HFFc6 (cell line): ENCODE measurements at places on chromosomes 11 and 22.
A peak's percentile ranks its signal among the peaks of the same experiment; 100 is the strongest.

- peak; percentile 44 for DNase-seq
Observed at GRCh38 chr11:60193687-60194433, 11.0 kb upstream of the MS4A6A start.

GRCh38 chr11:128502726-128503125, 84.6 kb downstream of the ETS1 start:
- DNase-seq: peak; percentile 94

- DNase-seq: no peak
Observed at GRCh38 chr11:45165386-45165785, 18.9 kb downstream of the PRDM11 start.

DNA sequence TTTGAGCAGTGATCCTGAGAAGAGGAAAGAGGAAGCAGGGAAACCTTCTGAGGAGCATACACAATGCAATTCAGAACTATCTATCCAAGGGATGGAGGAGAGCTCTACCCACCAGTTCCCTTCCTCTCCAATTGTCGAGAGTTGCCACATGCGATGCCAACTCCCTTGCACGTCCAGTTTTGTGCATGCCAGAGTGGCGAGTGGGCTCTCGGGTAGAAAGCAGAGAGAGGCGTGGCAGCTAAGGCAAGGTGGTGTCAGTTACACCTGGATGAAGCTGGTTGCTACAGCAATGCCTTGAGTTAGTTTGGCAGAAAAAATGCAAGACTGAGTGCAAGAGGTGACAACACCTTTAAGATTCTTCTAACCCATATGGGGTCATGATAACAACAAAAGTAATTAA, 420.4 kb upstream of the CCDC90B start:
- no peak for DNase-seq

- no peak for DNase-seq
Observed at GRCh38 chr11:68202165-68202564, 10.9 kb downstream of the KMT5B start.

DNA sequence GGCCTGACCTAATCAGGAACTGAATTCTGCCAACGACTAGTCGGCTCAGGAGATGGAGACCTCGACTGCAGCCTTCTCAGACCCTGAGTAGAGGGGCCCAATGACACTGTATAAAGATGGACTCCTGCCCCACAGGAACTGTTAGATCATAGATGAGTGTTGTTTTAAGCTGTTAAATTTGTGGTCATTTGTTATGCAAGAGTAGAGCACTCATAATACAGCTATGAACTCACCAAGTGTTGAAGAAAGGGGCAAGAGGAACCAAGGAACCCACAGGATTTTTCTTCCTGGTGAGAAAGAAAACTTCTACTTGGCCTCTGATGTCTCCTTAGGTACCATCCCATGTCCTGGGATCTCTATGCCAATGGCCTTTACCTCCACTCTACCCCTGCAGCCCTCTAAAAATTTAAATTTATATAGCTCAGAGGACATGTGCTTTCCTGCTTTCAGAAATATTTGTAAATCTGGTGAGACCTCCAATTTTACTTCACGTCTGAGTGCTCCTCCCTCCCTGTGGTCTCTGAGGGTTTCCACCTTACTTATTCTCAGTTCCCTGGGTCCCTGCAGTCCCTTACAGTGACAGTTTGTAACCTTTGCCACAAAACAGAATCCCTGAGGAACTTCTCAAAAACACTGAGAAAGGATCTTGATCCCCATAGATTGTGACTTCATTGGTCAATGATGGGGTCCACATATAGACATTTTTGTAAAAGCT, 256.3 kb upstream of the ARHGAP20 start:
- DNase-seq: no peak

- no peak for DNase-seq
Observed at GRCh38 chr11:1298695-1299492, 10.5 kb downstream of the TOLLIP start.

GRCh38 chr11:23679041-23679440, 817.8 kb upstream of the LUZP2 start:
- DNase-seq: no peak

- no peak for DNase-seq
Observed at GRCh38 chr11:75475767-75476650, 43.0 kb upstream of the KLHL35 start.

DNA sequence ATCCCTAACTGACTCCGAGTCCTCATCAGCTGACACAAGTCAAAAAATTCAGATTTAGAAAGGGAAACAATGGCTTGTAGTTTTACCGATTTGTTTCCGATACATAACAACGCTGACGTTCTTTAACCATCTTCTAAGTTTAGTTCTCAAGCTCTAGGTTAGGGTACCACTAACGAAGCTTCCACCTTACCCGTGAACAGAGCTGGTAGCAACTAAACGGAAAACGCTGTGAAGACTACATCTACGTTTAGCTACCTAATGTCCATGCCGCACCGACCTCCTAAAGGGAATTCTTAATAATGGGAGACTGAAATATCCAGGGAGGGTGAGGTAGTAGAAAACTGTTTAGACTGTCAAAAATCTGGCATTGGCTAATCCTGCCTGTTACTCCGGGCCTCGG, 1.0 kb downstream of the NUP98 start:
- no peak for DNase-seq

- DNase-seq: no peak
Observed at GRCh38 chr11:2709429-2709828, 9.6 kb upstream of the KCNQ1OT1 start.

DNA sequence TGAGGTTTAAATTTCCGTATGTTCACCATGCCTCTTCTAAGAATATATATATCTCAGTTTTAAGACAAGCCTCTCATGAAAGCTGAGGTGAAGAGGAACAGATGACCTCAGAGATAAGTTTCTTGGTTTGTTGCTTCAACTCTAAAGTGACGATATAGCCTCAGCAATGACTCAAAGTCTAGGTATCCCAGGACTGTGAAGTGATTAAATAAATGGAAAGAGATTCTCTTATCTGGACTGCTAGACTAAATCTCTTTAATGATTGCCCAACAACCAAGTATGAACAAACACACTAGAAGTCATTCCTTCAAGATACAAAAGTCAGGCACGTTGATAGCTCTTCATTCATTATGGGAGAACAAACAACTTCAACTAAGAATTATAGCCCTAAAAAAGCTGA, 15.3 kb downstream of the CADM1 start:
- DNase-seq: no peak
